ENCODE measurements at places on chromosomes 1 and 21.

DNA sequence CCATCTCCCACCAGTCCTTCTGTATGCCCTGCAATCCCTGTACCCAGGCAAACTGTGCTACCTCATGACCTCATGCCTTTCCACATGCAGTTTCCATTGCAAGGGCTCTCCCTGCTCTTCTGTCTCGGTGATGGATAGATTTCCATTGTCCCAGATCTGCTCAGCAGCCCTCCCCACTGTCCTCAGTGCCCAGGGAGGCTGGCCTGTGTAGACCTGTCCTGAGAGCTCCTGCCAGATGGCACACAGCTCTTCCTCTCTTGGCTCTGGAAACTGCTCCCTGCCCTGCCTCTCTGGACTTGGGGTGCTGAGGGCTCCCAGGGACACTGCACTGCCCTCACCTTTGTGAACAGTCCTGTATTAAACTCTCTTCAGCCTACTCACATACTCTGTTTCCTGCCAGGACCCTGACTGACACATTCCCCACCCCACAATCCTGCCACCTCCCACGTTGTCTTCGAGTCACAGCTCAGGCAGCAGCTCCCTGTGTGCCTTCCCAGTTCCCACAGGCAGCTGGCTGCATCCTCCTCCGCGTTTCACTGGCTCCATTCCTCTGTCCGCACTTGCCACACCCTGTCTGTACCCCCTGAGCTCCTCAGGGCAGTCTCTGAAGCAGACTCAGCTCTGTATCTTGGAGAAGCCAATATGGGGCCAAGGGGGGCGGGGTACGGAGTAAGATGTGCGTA, 57.0 kb downstream of the SPATA46 start:
- no peak for DNase-seq

GRCh38 chr1:232876506-232877364, 71.5 kb downstream of the MAP10 start:
- DNase-seq: no peak

GRCh38 chr1:20076710-20077461, 6.9 kb downstream of the PLA2G5 start:
- no peak for DNase-seq

GRCh38 chr1:52967666-52968065, 40.6 kb downstream of the SCP2 start:
- DNase-seq: no peak

DNA sequence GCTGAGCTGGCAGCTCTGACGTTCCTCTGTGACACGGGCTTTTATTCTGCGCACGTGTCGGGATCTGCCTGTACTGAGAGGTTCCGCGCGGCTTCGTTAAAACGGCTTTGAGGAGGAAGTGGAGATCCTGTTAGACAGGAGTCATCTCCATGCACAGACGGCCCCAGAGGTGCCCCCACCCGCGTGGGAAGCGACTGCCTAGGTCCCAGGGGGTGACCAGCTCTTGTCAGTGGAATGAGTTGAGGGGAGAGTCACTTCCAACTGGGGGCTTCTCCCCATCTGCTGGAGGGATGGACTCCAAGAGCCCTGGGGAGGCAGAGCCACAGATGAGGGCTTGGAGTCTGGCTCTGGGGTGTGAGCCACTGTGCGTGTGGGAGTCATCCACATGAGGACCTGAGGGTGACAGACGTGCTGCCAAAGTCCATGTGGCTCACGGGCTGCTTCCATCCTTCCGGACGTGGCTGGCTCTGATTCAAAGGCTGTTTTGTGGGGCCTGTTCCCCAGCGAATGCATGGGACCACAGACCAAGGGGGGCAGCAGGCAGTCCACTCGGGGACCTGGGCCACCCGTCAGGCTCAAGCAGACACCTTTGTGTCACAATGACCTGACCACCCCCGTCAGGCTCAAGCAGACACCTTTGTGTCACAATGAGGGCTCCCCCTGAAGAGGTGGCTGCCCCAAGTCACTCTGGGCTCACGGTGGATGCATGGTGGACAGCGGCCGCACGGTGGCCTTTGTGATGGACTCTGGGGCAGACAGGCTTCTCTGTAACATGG, 26.8 kb downstream of the PTTG1IP start:
- peak; percentile 70 for DNase-seq

DNA sequence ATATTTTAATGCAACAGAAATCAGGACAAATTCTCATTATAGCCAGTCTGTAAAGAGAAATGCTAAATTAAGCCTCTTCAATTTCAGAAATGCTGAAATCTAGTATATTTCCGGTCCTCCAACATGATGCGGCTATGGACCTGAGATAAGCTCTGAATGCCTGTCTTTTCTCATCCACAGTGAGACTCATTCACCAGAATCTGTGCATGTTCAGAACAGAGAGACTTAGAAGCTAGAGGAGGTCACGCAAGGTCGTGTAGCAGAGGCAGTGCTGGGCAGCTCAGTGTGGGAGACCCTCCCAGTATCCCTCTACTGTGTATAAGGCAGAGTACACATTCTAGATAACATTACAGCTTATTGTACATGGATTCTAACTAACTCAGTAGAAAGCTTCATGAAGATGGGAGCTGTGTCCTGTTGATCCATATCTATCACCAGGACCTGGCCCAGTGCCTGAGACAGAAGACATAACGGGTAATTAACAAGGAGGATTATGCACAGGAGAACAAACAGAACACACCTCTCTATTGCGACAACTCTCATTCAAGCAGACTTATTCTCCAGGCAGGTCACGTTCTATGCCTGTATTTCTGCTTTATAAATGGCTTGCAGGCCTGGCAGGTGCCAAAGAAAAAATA, 97.0 kb upstream of the COA6 start:
- no peak for DNase-seq

- DNase-seq: no peak
These were observed 249.7 kb downstream of the RHOU start for GRCh38 chr1:228984646-228985631.

DNA sequence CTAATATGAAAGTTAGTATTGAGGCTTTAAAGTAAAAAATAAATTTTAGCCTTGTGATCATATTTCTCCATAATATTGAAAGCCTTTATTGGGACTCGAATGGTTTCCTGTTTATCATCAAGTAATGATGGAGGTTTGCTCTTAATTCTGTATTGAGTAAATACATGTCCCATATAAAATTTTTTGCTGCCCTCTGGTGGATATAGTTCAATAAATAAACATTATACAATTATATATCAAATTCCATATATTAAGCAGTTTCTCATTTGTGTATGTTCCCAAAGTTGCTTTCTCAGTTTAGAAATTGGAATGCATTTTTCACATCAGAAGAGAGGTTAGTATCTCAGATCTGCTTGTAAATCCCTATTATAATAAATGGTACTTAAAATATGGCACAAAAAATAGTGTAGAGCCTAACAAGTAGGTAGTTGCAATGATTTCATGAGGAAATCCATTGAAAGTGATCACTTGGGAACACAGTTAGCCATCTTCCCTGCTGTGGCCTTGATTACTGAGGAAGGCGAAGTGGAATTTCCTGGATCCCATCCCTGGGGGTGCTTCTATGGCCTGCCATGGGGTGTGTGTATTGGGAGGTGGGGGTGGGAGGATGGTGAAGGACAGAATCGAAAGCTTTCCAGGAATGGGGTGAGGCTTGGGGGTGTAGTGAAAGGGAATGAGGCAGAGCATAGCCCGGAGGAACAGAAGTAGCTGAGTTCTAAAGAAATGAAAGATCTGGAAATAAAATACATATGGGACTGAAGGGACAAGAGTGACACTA, 84.1 kb upstream of the C21orf91 start:
- peak; percentile 19 for DNase-seq

DNA sequence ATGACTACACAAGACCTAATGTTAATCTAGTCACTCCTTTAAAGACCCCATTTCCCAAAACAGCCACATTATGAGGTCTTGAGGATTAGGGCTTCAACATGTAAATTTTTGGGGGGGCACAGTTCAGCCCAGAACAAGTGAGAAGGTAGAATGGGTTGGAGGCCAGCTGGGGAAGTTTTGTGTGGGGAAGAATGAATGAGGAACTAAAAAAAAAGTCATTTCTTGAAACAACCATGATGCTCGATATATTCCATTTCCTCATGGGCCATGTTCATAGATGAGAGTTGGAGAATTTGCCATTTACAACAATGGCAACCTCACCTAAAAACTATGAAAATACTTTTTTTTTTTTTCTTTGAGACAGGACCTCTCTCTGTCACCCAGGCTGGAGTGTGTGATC, 14.5 kb downstream of the NLRP3 start:
- DNase-seq: no peak

- DNase-seq: no peak
These were observed 7.8 kb downstream of the SLC41A1 start for GRCh38 chr1:205805082-205805711.

- DNase-seq: no peak
These were observed 126.4 kb upstream of the GALNT2 start for GRCh38 chr1:229940684-229941083.
